NCI-H1092 treated with DMSO at 0.1 percent for 48 hours (cell line): ENCODE measurements at places on chromosomes 11 and 22.

GRCh38 chr11:19218216-19218615 lies 16.4 kb upstream of the CSRP3 start:
- DNase-seq: no peak

- no peak for DNase-seq
These were observed 13.3 kb downstream of the CLDN5 start for GRCh38 chr22:19510919-19511341.

DNA sequence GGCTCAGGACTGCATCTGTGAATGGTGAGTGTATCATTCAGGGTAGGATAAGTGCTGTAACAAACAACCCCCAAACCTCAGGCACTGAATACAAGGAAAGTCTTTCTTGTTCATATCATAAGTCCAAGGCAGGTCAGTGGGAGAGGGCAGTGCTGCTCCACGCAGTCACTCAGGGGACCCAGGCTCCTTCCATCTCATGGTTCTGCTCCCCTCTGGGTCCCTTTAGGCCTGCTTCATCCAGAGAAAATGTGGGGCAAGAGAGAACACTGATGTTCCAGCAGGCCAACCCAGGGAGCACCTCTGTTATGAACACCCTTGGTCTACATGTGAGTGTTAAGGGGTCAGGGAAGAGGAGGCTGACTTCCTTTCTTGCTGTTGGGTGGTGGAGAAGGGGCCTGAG lies 187.8 kb downstream of the CHST1 start:
- no peak for DNase-seq

- DNase-seq: no peak
These were observed 73.9 kb downstream of the PPFIBP2 start for GRCh38 chr11:7587712-7588111.

DNA sequence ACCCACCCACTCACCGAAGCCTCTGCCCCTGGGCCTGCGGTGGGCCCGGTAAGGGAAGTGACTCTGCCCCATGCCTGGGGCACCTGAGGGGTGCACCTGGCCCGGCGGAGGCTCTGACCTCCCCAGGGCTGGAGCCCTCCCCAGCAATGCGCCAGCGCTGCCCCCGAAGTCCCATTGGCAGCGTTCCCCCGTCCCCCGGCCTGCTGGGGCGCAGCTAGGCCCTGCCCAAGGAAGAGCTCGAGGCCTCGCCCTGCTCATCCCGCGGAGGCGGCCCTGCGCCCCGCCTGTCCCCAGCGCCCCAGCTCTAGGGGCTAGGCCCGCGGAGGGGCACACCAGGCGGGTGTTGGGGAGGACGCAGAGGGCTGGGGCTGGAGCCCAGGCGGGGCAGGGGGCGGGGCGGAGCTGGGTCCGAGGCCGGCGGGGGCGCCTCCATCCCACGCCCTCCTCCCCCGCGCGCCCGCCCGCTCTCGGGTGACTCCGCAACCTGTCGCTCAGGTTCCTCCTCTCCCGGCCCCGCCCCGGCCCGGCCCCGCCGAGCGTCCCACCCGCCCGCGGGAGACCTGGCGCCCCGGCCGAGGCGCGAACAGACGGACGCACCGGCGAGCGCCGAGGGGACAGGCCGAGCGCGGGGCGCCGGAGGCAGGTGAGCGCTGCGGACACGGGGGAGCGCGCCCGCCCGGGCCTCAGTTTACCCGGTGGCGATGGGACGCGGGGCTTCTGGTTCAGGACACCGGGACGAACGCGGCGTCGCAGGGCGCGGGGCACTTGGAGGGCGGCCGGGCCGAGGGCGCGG lies at the start of gene EPS8L2:
EPS8L2 (plus strand) TSS at position 586 of the 793 bp plus-strand sequence. CDS start 3,177 bp downstream, outside the sequence.
- no peak for DNase-seq
